Right renal cortex interstitium (tissue), 3 donors: ENCODE measurements at places on chromosomes 1 and 21. TPM values are rescaled to one million over a fixed set of nuclear protein-coding genes. Genes with fewer than 3 reads are reported as not detected.

DNA sequence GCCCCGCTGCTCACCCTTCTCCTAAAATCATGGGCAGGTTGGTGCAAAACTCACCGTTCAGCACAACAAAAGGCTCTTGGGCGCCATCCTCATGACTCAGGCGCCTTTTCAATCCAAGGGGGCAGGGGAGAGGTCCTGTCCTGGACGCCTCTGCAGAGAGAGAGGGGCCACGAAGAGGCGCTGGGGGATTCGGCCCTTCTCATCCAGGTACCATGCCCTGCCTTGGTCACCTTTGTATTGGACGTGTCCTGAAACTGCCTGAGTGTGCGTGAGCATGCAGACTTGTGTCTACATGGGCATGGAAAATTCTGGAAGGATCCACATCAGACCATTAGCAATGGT lies 53.5 kb downstream of the SLC37A1 start:
- no peak for DNase-seq

Gene DVL1
- 21.5 TPM for polyA plus RNA-seq

Gene GUCA2B
- not detected for polyA plus RNA-seq

DNA sequence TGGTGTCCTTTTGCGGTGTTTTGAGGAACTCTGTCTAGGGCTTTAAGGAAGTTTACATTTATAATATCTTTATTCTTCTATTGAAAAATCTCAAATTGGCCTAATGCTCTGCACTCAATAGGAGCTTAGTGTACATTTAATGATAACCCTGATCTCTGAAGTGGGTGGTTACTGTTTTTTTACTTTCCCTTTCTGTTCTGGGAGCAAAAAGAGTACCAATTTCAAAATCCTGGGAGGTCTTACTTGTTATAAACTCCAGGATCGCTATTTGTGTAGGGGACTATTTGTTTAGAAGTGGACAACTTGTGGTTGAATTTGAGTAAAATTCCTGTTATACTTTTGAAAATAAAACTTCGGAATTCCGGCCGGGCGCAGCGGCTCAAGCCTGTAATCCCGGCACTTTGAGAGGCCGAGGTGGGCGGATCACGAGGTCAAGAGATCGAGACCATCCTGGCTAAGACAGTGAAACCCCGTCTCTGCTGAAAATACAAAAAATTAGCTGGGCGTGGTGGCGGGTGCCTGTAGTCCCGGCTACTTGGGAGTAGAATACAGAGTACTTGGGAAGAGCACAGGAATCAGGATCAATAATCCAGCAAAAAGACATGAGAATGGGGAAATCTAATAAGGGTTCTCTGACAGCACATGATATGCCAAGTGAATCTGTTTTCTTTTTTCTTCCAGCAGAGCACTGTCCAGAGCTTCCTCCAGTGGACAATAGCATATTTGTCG lies 1.1 kb downstream of the C4BPB start:
- no peak for DNase-seq

DNA sequence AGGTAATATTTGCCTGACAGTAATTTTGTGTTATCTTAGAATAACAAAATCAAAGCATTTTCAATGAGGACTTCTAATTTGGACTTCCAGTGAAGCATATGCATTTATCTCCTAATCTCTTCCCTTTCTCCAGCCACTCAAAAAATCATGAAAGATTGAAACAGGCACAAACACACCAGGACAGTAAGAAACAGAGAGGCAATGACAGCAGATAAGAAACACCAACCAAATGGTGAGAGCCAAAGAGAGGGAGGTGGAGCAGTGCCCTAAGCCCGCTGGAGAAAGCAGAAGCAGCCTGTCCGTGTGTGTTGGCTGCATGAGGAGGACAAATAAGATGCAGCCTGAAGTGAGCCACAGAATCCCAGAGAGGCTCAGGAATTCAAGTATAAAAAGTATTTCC lies 39.0 kb downstream of the SLC44A3 start:
- DNase-seq = no peak

- no peak for DNase-seq
Observed at GRCh38 chr1:88685259-88685620, 1.2 kb downstream of the PKN2 start.

GRCh38 chr1:27368869-27369582 lies 2.3 kb upstream of the MAP3K6 start:
- DNase-seq = no peak

Gene GUCA2A
- polyA plus RNA-seq = not detected

GRCh38 chr21:28142697-28143096 lies 850.0 kb downstream of the LTN1 start:
- DNase-seq = no peak

DNA sequence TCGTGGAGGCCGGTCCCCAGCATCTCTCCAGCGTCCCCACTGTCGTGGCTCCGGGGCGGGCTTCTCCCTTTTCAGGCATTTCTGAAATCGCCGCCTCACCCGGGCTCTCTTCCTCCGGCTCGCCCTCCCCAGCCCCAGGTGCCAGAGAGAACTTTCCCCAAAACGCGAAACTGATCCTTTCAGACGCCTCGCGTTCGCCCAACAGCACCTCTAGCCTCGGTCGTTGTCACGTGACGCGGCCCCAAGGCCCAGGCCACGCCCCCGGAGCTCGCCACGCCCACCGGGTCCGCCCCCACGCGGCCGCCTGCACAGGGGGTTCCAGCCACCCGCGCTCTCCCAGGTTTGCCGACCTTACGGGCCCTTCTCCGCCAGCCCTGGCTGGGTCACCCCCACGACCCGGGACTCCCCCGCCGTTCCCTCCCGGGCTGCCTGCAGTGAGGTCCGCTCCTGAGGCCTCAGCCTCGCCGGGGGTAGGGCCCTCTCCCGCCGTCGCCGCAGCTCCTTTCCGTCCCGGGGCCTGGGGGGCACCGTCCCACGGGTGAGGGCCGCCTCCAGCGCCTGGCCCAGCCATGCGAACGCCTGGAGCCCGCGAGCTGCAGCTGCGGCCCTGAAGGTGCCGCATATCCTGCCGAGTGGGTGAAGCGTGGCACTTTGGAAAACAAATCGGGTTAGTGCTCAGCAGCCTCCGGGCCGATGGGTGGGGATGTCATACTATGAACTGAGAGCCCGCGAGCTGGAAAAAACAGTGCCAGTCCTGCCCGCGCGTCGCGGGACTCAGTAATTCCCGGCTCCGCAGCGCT lies 21.0 kb downstream of the H3-3A start:
- DNase-seq = no peak

DNA sequence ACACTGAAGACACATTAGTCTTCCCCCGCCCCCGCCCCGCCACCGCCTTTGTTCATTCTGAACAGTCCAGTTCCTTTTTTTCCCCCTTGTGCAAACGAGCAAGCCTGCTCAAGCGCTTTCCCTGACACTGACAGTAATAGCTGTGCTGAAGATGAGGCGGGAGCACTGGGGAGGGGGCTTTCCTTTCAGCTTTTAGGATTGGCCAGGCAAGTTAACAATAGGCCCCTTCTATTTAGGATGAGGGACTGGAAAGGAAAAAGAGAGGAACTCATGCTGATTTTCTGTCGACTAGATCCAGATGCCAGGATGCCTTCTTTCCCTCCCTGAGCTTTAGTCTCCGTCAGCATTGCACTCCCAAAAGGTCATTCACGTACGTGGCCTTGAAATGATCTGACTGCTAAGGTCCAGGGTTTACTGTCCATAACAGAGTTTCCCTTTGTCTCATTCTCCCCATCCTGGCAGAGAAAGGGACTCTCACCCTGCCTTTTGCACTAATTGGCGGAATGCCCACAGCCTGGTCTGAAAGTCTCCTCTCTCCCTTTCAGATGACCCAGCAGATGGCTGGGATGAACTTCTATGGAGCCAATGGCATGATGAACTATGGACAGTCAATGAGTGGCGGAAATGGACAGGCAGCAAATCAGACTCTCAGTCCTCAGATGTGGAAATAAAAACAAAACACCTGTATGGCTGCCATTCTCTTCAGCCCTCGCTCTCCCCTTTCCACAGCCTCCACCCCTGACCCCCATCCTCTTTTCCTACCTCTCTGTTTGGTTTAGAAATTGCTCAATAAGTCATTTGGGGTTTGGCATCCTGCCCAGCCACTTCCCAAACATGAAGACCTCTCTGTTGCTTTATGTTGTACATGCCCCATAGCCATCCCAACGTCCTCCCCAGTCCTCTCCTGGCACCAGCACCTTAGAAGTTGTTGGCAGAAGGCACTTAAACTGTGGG lies 28.6 kb upstream of the ZFP69B start:
- DNase-seq = no peak

GRCh38 chr1:52632732-52633290 lies at the start of gene SHISAL2A:
SHISAL2A (plus strand) TSS chr1:52633168; CDS start chr1:52633494, 326 bp downstream.
- DNase-seq = no peak

- DNase-seq = no peak
Observed at GRCh38 chr1:187928696-187929095, 1099.9 kb downstream of the PLA2G4A start.

Gene OLFML2B
- 10.6 TPM for polyA plus RNA-seq
